Panc1 (cell line): ENCODE measurements at places on chromosomes 1 and 21. TPM values are rescaled to one million over a fixed set of nuclear protein-coding genes. Genes with fewer than 3 reads are reported as not detected.

DNA sequence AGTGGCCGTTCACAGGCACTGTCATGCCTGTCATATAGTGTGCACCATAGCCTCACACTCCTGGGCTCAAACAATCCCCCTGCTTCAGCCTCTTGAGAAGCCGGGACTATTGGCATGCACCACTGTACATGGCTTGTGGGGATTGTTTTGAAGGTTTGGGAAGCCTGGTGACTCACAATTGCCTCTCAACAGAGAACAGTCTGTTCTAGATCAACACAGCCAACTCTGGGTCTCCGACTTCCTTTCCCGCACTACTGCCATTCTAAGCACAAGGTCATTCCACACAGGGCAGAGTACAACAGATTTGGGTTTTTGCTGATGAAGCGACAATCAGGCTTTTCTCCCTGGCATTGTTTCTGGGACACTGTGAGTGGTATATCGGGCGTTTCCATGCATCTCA is 15.5 kb upstream of the AHCTF1 start:
- no peaks in the 10 kb centered on the region for H3K4me1 ChIP-seq
- no peaks in the 10 kb centered on the region for H3K27me3 ChIP-seq
- no peaks in the 10 kb centered on the region for H3K36me3 ChIP-seq

The AGMAT gene
- total RNA-seq, result 3.1 TPM

DNA sequence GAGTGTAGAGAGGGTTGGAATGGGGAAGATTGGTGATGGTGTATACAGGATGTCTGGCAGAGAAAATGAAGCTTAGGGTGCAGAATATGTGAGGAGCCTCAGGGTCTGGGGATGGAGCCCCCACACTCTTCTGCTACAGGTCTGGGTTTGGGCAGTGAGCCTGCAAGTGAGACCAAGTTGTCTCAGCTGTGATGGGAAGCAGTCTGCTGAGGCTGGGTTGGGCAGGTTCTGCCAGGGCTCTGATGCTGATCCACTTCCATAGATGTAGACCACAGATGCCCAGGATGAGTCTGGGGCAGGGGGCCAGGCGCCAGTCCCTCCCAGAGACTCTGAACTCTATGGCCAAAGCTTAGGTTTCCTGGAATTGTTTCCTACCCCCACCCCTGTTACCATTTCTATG is 516.9 kb downstream of the PTPRU start:
- no peak overlapping the region for H3K27ac ChIP-seq
- H3K4me1 ChIP-seq, result no peaks in the 10 kb centered on the region
- H3K36me3 ChIP-seq, result no peaks in the 10 kb centered on the region
- no peak for DNase-seq
- H3K27me3 ChIP-seq, result no peaks in the 10 kb centered on the region

- no peak overlapping the region for H3K4me3 ChIP-seq
- no peak overlapping the region for H3K27ac ChIP-seq
- no peaks in the 10 kb centered on the region for H3K27me3 ChIP-seq
- H3K4me1 ChIP-seq, result peaks cover 25% of the 10 kb centered on the region
These were observed 6.8 kb downstream of the SCYL3 start for GRCh38 chr1:169886931-169887330.

DNA sequence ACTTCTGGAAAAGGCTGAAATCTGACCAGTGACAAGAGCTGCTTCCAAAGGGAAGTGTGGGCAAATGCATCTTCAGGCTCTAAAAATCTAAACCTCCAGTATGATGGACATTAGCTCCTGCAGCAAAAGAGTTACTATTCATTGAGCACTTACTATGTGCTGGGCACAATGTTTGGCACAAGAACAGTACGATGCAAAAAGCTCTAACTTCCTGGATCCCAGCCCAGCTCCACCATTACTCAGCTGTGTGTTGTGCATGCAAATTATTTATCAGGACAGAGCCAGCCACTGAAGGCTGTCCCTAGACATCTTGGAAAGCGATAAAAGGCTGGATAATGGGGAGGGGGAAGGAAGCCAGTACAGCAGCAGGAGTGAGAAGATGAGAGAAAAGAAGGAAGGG is 143.5 kb downstream of the ELAVL4 start:
- H3K4me1 ChIP-seq, result no peaks in the 10 kb centered on the region
- no peak for DNase-seq
- H3K4me3 ChIP-seq, result no peak overlapping the region
- no peak overlapping the region for H3K27ac ChIP-seq
- no peaks in the 10 kb centered on the region for H3K36me3 ChIP-seq

DNA sequence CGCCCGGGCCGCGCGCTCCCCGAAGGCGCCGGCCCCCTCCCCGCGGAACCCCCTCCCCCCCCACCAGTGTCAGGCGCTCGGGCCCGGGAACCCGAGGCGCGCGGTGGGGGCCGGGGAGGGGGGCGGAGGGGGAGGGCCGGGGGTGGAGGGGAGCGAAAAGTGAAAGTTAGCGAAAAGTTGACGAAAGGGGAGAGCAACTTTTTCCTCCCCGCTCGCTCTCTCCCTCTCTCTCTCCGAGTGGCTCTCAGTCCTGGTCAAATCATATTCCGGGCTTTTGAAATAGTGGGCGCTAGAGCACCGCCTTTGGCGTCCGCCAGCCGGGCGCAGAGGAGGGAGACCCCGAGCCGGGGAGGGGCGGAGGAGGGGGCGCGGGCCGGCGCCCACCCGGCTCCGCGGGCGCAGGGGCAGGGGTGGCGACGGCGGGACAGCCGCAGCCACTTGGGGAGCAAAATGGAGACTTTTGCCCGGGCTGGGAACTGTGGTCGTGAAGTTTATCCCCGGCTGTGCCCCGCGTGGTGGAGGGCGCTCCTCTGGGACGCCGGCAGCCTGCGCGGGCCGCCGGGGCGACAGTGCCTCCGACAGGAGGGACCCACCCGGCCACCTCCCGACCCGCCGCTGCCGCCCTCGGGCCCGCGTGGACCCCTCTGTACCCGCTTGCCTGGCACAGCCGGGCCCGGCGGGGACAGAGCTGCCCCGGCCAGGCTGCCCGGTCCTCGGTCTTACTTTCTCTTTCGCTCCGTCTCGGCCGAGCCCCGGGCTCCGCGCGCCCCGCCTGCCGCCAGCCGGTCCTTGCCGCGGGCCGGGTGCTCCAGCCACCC is 697 bp downstream of the PRDM16 start:
- H3K4me3 ChIP-seq, result peak overlapping the region; percentile 63
- peaks cover 40% of the 10 kb centered on the region for H3K4me1 ChIP-seq
- peak overlapping the region; percentile 75 for H3K27ac ChIP-seq
- no peak for DNase-seq
- H3K36me3 ChIP-seq, result no peaks in the 10 kb centered on the region; the same call in 1 of the 2 replicates
- H3K27me3 ChIP-seq, result no peaks in the 10 kb centered on the region

- H3K4me3 ChIP-seq, result no peak overlapping the region
- H3K27me3 ChIP-seq, result no peaks in the 10 kb centered on the region; the same call in 1 of the 2 replicates
- no peak overlapping the region for H3K27ac ChIP-seq
- peaks cover 6% of the 10 kb centered on the region; the same call in 1 of the 2 replicates for H3K4me1 ChIP-seq
- DNase-seq, result no peak
These were observed 58.1 kb downstream of the GLIS1 start for GRCh38 chr1:53680868-53681267.

DNA sequence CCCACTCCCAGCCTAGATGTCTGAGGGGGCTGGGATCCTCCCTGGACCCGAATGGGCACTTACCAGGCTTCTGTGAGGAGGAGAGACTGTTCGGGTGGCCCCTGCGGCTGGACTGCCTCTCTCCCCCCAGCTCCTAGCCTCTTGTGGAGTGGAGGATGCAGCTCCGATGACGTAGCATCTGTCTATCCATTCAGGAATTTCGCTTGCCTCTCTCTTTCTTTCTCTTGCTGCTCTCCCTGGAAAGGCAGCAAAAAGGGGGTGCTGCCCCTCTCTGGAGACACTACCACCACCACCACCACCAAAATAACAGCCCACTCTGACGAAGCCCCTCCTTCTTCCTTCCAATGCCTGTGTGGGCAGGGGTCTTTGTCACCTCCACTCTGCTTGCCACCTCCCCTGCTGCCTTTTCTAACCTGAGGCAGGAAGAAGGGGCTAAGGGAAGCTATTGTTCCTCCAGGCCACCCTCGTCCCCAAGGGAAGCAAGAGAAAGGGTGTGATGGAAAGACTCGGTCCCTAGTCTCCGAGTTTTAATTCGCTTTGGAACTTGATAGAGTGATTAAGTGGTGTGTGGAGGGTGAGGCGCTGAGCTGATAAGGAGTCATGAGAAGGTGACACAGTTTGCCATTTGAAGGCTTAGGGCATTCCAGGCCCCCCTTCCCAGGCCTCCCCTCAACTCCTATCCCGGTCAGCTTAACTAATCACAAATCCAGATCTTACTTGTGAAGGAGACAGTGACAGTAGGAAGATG is 60.5 kb downstream of the RHBG start:
- peaks cover 27% of the 10 kb centered on the region for H3K27me3 ChIP-seq
- H3K4me1 ChIP-seq, result no peaks in the 10 kb centered on the region
- H3K36me3 ChIP-seq, result no peaks in the 10 kb centered on the region
- no peak overlapping the region for H3K27ac ChIP-seq
- no peak overlapping the region for H3K4me3 ChIP-seq

DNA sequence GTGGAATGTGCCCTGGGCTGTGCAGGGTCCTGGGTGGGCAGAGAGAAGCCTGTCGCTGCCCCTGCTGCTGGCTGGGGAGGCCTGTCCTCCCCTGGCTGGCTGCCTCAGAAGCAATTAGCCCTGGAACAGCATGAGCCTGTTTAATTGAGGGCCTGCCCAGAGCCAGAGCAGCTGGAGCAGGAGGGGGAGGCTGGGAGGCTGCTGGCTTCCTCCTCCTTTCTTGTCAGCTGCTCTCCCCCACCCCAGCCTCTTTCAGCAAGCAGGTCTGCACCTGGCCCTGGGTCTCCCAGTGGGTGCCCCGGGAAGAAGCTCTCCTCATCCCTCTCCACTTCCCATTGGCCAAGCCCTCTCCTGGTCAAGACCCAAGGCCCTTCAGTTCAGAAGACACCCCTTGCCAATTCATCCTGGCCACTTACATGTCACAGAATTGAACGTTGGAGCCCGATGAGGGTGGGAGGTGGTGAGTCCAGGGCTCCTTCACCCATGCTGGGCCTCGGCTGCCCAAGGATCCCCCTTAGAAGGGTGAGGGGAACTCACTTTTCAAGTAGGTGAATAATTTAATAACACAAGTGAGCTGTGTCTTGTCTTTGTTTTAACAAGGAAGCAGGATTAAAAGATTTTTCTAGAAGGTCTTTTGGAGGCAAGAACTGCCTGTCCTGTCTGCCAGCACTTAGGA is 13.2 kb downstream of the AMPD2 start:
- no peak overlapping the region for H3K4me3 ChIP-seq

The CD1B gene
- not detected for total RNA-seq

- no peak overlapping the region for H3K27ac ChIP-seq
- H3K4me3 ChIP-seq, result no peak overlapping the region
- DNase-seq, result no peak
These were observed 136.7 kb upstream of the HOOK1 start for GRCh38 chr1:59678040-59678439.

GRCh38 chr1:241499910-241500309 is 19.6 kb downstream of the FH start:
- no peak for DNase-seq
- no peak overlapping the region for H3K27ac ChIP-seq
- H3K27me3 ChIP-seq, result no peaks in the 10 kb centered on the region
- no peak overlapping the region for H3K4me3 ChIP-seq
